ENCODE measurements at places on chromosomes 1 and 21.
A peak's percentile ranks its signal among the peaks of the same experiment; 100 is the strongest.

DNA sequence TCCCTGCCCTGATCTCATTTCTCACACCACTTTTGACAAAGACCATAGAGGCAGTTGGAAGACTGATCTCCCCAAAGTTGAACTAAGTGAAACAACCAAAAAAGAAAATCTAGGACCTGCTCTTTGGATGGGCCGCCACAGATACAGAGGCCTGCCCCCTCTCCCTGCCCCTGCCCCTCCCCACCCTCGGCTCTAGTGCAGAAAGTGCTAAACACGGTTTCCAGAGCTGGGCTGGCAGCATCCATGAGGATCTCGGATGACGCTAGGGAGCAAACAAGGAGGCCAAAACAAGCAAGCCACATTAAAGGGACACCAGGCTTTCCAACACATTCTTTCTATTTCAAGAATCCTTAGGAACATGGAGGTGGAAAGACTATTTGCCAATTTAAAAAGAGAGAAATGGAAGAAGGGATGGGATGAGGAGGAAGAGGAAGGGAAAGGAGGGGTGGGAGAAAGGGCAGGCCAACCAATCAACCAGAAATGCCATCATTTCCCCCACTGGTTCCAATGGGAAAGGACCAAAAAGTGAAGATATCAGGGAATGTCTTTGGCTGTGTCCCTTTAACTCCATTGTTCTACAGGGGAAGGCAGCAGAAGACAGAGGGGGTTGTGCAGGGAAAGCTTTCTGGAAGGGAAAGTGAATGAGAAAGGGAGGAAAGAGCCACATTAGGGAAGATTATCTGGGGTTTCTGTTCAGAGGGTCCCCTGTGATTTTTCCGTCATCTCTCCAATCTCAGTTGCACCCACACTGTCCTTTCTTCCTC lies 38.3 kb upstream of the GOLT1A start:
- H3K27me3 ChIP-seq = no peaks in the 10 kb centered on the region
- no peaks in the 10 kb centered on the region for H3K4me1 ChIP-seq
- no peak overlapping the region for H3K4me3 ChIP-seq
- no peak for DNase-seq
- no peak overlapping the region for H3K27ac ChIP-seq
- H3K36me3 ChIP-seq = no peaks in the 10 kb centered on the region

- peaks cover 25% of the 10 kb centered on the region for H3K4me1 ChIP-seq
- no peak overlapping the region for H3K27ac ChIP-seq
- DNase-seq = no peak
- no peaks in the 10 kb centered on the region for H3K36me3 ChIP-seq
Measured at GRCh38 chr1:94416901-94417727, 1.1 kb upstream of the ABCD3 start.

DNA sequence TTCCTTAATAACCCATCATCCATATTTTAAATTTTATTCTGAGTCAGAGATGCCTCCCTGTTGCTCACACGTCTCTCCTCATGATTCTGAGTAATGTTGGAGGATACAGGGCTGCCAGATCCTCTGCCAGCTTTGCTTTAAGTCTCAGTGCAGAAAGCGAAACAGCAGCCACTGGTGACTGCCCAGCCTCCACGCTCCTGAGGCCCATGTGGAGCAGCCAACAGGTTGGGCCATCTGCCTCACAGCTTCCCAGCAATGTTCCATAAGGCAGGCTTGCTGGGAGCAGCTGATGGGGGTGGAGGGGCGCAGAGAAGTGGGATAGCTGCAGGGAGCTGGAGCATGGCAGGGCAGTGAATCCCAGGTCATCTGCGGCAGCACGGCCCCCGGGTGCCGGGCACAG lies 104.2 kb downstream of the IGSF21 start:
- H3K36me3 ChIP-seq = no peaks in the 10 kb centered on the region
- H3K27me3 ChIP-seq = peaks cover 20% of the 10 kb centered on the region

GRCh38 chr1:29259802-29260441 lies 23.6 kb downstream of the PTPRU start:
- peak overlapping the region; percentile 79 for H3K4me3 ChIP-seq
- H3K27me3 ChIP-seq = peaks cover 28% of the 10 kb centered on the region
- H3K4me1 ChIP-seq = peaks cover 14% of the 10 kb centered on the region
- no peak for DNase-seq
- H3K27ac ChIP-seq = no peak overlapping the region

DNA sequence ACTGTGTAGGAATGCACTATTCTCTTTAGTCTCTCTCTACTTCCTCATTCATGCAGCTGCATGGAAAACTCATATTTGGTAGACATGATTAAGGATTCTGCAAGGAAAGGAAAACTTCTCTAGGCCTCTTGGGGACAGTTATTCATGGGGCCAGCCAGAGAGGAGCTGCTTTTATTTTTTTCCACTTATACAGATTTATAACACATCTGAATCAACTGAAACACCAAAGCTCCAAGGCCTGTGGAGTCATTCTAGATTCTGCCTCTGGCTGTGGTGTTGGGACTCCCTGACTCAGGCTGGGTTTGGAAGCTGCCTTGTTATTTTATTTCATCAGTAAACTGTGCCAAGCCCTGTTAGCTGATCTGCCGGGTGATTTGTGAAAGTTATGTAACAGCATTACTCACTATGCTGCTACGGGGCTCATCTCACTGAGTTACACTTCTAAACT lies 83.9 kb upstream of the EDEM3 start:
- no peak overlapping the region for H3K4me3 ChIP-seq
- peaks cover 13% of the 10 kb centered on the region for H3K36me3 ChIP-seq
- H3K27me3 ChIP-seq = no peaks in the 10 kb centered on the region
- peaks cover 14% of the 10 kb centered on the region for H3K4me1 ChIP-seq

- H3K4me3 ChIP-seq = no peak overlapping the region
- no peaks in the 10 kb centered on the region for H3K36me3 ChIP-seq
- no peak overlapping the region for H3K27ac ChIP-seq
- H3K27me3 ChIP-seq = no peaks in the 10 kb centered on the region
- H3K4me1 ChIP-seq = no peaks in the 10 kb centered on the region
Measured at GRCh38 chr1:216462066-216462775, 39.0 kb upstream of the USH2A start.

- peaks cover 3% of the 10 kb centered on the region for H3K36me3 ChIP-seq
- H3K27ac ChIP-seq = no peak overlapping the region
- H3K27me3 ChIP-seq = no peaks in the 10 kb centered on the region
- no peak for DNase-seq
Measured at GRCh38 chr1:7729761-7730160, 41.3 kb upstream of the VAMP3 start.

GRCh38 chr1:41696381-41696780 lies 211.9 kb upstream of the EDN2 start:
- no peaks in the 10 kb centered on the region for H3K36me3 ChIP-seq
- H3K4me3 ChIP-seq = no peak overlapping the region
- no peak for DNase-seq
- H3K27me3 ChIP-seq = no peaks in the 10 kb centered on the region
- no peak overlapping the region for H3K27ac ChIP-seq

DNA sequence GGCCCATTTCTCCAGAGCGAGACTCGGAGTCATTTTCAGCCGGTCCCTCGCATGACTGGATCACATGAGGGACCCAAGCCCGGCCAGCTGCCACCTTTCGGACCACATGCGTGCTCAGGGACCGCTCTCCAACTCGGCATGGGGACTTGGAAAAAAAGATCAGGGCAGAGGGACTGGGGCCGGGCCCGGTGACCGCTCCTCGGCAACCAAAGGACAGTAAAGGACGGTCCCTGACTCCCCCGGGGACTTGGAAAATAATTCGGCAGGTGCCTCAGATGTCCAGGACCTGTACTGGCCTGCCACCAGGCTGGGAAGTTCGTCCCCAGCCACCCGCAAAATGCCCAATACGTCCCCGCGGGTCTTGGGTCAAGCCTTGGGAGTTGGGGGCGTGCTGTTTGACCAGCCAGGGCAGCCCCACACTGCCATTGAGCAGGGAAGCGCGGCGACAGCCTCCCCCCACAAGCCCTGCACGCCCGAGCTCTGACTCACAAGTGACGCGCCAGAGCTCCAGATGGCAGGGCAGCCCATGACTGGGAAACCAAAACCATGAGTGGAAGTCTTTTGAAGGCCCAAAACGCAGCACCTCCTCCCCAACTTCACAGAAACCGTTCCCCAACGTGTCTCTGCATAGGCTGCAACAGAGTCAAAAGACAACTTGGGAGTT lies 134.5 kb downstream of the LIPI start:
- H3K27ac ChIP-seq = no peak overlapping the region
- no peaks in the 10 kb centered on the region for H3K4me1 ChIP-seq
- DNase-seq = no peak
- H3K4me3 ChIP-seq = no peak overlapping the region

GRCh38 chr1:179781962-179782361 lies 38.9 kb downstream of the FAM163A start:
- no peak overlapping the region for H3K27ac ChIP-seq
- no peak overlapping the region for H3K4me3 ChIP-seq
- peaks cover 2% of the 10 kb centered on the region for H3K4me1 ChIP-seq
- H3K27me3 ChIP-seq = peaks cover 13% of the 10 kb centered on the region
- no peaks in the 10 kb centered on the region for H3K36me3 ChIP-seq
- no peak for DNase-seq

- peaks cover 49% of the 10 kb centered on the region for H3K27me3 ChIP-seq
- no peaks in the 10 kb centered on the region for H3K36me3 ChIP-seq
- H3K4me3 ChIP-seq = peak within 1 kb of the TSS; percentile 78
- peak; percentile 18 for DNase-seq
- H3K4me1 ChIP-seq = peaks cover 3% of the 10 kb centered on the region
Measured at GRCh38 chr1:220748089-220748934, at the start of gene MTARC2. Gene MTARC2, plus strand, starts transcription at chr1:220748322. Its CDS starts 210 bp downstream, at chr1:220748532.

- H3K4me1 ChIP-seq = peaks cover 6% of the 10 kb centered on the region
- H3K36me3 ChIP-seq = no peaks in the 10 kb centered on the region
- no peak overlapping the region for H3K27ac ChIP-seq
- H3K4me3 ChIP-seq = no peak overlapping the region
Measured at GRCh38 chr1:94083681-94084080, 37.3 kb downstream of the ABCA4 start.

DNA sequence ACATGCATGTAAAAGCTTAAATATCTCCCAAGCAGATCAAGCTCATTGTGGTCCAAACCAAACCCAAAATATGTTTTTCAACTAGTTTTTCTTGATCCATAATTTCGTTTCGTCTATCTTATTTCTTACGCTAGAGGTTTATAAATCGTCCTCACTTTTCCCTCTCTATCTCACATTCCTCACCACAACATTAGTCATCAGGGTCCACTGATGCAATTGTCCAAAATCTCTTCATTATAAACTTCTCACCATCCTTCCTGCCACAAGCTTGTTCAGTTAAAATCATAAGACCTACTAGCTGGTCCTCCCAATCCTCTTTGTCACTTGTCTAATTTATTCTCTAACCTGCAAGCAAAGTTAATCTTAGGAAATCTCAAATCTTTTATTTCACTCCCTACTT lies 173.0 kb upstream of the PALMD start:
- H3K4me3 ChIP-seq = no peak overlapping the region
- no peak for DNase-seq
- no peaks in the 10 kb centered on the region for H3K4me1 ChIP-seq
- H3K36me3 ChIP-seq = no peaks in the 10 kb centered on the region

GRCh38 chr21:46050668-46051378 lies 47.1 kb upstream of the COL6A2 start:
- no peaks in the 10 kb centered on the region for H3K36me3 ChIP-seq
- no peak overlapping the region for H3K27ac ChIP-seq
- H3K4me3 ChIP-seq = no peak overlapping the region
- no peaks in the 10 kb centered on the region for H3K4me1 ChIP-seq

DNA sequence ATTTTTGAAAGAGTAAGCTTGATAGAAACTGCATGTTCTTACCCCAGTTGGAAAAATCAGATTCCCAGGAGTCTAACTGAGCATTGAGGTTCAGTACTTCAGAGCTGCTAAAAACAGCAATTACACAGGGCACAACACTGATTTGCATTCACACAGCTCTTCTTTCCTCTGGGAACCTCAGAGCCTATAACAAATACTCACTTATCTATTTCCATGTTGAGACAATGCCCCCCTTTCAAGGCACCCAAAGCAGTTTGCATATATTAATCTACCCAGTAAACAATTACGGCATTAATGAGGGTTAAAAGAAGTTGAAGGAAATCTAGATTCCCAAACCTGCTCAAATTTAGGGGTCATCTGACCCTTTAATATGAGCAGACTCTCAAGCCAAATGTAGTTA lies 126.9 kb upstream of the SLC35F3 start:
- no peak overlapping the region for H3K4me3 ChIP-seq
- no peaks in the 10 kb centered on the region for H3K36me3 ChIP-seq
- no peak for DNase-seq
- no peaks in the 10 kb centered on the region for H3K27me3 ChIP-seq
- no peak overlapping the region for H3K27ac ChIP-seq

GRCh38 chr21:46437511-46437910 lies 21.2 kb upstream of the DIP2A start:
- H3K4me3 ChIP-seq = no peak overlapping the region
- peaks cover 46% of the 10 kb centered on the region for H3K36me3 ChIP-seq
- H3K4me1 ChIP-seq = no peaks in the 10 kb centered on the region
- no peak for DNase-seq
- H3K27ac ChIP-seq = no peak overlapping the region

DNA sequence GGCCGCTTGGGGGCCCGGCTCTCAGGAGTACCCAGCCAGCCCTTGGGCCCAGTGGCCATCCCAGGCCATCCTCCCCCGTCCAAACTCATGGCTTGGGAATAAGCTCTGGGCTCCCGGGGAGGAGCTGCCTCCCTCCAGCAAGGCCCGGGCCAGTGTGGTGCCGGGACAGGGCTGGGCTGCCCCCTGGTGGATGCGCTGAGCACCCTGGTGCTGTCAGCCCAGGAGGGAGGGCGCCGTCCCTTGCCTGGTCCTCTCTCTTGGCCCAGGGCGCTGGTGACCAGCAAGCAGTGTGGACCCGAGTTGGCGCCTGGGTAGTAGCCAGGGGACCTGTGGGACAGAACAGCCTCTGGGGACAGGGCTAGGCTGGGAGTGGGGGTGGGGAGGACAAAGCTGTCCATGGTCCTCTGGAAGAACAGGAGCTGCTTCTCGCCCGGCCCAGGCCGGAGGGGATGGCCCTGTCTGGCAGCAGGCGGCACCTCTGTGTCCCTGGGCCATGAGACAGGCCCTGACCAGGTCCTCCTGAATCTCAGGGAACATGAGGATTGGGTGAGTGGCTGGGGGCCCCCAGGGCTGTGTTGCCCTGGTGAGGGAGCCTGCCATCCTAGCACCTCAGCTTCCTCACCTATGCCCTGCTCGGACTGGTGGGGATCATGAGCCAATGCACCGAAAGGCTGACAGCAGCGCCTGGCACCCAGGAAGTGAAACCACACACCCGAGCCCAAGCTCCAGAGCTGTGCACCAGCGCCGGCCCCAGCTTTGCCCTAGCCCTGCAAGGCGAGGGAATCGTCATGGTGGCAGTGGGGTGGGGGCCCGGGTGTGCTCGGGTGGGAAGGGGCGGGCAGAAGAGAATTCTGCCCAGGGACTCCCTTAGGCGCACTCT lies 9.4 kb downstream of the MORN1 start:
- no peak overlapping the region for H3K4me3 ChIP-seq
- H3K27me3 ChIP-seq = no peaks in the 10 kb centered on the region
- DNase-seq = peak; percentile 61
- H3K4me1 ChIP-seq = peaks cover 14% of the 10 kb centered on the region
- H3K27ac ChIP-seq = no peak overlapping the region
- H3K36me3 ChIP-seq = peaks cover 11% of the 10 kb centered on the region

DNA sequence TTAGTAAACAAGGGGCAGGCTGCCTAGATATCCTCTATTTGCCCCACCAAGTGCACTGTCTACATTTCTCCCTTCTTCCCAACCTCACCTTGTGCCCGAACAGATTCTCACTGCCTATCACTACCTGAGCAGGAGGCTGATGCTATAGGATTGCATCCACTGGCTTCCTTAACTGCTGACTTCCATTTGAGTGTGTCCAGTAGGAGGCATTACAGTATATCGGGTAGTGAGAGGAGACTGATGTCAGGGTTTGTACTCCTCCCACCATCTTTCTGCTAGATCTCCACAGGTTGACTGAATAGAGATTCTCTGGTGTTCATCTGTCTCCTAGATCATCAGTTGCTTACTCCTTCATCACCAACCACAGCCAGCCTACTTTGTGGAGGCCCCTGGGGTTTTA lies 796.3 kb downstream of the LRRIQ3 start:
- H3K36me3 ChIP-seq = no peaks in the 10 kb centered on the region
- no peak overlapping the region for H3K27ac ChIP-seq
- no peaks in the 10 kb centered on the region for H3K4me1 ChIP-seq
- no peaks in the 10 kb centered on the region for H3K27me3 ChIP-seq

Data from stimulated activated naive B cell treated with anti-CD40 and anti-IgM and Interleukin-4, amounts not matched to agents 10 μg/mL and 1 μg/mL and 100 μg/mL, for 72 hours (primary cell).